ENCODE measurements at places on chromosomes 12 and 14. TPM values are rescaled to one million over a fixed set of nuclear protein-coding genes. Genes with fewer than 3 reads are reported as not detected.

DNA sequence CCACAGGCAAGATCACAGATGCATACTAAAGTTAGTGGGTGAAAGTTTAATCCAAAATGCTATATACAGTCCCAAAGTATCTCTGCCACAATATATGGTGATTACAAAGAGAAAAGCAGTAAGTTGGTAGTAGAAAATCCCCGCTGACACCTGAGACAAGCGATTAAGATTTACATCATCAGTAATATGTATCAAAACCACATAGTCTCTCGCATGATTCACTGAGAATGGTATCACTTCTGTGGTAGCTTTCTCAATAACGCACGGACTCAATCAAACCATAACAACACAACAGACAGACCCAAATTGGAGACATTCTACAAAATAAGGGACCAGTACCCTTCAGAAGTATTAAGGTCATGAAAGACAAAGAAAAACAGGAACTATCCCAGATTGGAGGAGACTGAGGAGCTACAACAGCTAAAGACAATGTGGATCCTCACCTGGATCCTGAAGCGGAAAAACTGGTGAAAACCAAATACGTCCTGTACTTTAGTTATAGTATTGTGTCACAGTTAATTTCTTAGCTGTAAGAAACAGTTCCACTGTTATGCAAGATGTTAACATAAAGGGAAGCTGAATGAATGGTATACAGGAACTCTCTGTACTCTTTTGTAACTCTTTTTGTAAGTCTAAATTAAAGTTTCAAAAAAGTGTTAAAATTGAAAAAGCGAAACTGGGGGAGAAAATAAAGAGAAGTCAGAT is 51.0 kb downstream of the SPTLC2 start:
- DNase-seq: peak; percentile 48

DNA sequence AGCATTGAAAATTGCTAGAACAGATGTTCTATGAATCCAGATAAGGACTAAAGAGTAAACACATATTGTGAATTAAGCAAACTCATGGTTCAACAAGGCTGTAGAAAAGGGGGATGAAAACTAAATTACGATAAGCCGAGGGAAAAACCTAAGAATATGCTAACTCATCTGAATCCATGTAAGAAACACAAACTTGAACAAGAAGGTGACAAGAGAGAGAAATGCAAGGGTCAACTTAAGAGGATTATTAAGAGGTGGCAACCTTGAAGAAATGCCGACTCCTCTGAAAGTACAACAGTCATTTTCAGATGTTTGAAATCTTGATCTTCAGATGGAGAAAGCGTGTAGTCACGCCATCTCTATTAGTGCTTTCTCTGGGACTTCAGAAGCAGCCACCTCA is 128.6 kb downstream of the TTC7B start:
- no peak for DNase-seq

The TESPA1 gene
- not detected for total RNA-seq

The KRT73 gene
- not detected for total RNA-seq

The SERPINA5 gene
- total RNA-seq: not detected

Measured in MCF 10A (cell line).